GM23248 (cell line): ENCODE measurements at places on chromosomes 5 and 9. TPM values are rescaled to one million over a fixed set of nuclear protein-coding genes. Genes with fewer than 3 reads are reported as not detected.

Gene POMT1
- 32.9 and 46.0 TPM in 2 replicates for total RNA-seq

DNA sequence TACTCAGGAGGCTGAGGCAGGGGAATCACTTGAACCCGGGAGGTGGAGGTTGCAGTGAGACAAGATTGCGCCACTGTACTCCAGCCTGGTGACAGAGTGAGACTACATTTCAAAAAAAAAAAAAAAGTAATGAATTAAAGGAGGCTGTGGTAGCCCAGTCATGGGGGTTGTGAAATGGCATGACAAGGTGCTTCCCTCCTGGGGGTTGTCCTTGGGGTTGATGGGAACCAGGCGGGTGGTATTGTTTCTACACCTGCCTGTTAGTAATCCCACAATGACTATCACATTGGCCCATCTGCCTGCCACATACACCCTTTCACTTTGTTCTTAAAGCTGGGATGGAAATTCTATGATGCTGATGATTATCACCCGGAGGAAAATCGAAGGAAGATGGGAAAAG is 5.6 kb downstream of the IDNK start:
- no peak for DNase-seq

GRCh38 chr5:30804739-30805505 is 388.6 kb upstream of the CDH6 start:
- DNase-seq = peak; percentile 10

GRCh38 chr5:172716796-172717313 is 54.1 kb downstream of the DUSP1 start:
- DNase-seq = peak; percentile 89

DNA sequence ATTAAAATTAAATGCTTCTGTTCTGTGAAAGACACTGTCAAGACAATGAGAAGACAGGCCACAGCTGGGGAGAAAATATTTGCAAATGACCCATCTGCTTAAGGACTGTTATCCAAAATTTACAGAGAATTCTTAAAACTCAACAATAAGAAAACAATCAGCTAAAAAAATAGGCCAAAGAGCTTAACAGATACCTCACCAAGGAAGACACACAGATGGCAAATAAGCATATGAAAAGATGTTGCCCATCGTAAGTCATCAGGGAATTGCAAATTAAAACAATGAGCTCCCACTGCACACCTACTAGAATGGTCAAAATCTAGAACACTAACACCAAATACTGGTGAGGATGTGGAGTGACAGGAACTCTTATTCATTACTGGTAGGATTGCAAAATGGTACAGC is 10.3 kb downstream of the WNK2 start:
- DNase-seq = no peak

- no peak for DNase-seq
Measured at GRCh38 chr5:83731638-83732037, 11.0 kb upstream of the HAPLN1 start.

DNA sequence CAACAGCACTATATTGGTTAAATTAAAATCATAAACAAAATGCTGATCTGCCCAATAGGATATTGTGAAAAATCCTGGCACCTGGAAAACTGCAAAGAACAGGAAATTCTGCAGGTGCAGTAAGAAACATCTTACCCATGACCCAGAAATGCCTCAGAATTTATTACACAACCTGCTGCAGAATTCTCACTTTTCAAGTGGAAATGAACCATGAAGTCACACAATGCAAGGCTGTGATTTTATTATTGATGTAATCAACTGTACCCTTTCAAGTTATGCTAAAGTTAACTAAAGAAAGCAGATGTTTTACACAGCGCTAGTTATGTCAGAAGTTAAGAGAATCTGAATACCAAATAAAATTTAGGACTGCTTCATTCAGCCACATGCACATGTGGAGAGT is 6.0 kb downstream of the STRBP start:
- DNase-seq = no peak
